ENCODE measurements at places on chromosomes 2 and 18. TPM values are rescaled to one million over a fixed set of nuclear protein-coding genes. Genes with fewer than 3 reads are reported as not detected.

RGPD3 gene
- 0.38 TPM for total RNA-seq

FEV gene
- not detected for total RNA-seq

REG3G gene
- total RNA-seq: not detected

RAX gene
- total RNA-seq: not detected

ZNF804A gene
- 0.33 TPM for total RNA-seq

FECH gene
- 34.2 TPM for total RNA-seq

SGPP2 gene
- total RNA-seq: not detected

PSD4 gene
- 0.65 TPM for total RNA-seq

STARD6 gene
- 0.33 TPM for total RNA-seq

KIAA2012 gene
- total RNA-seq: not detected

AQP12B gene
- not detected for total RNA-seq

CYTIP gene
- not detected for total RNA-seq

CEP192 gene
- 21.6 TPM for total RNA-seq

KCNG2 gene
- not detected for total RNA-seq

TMEM200C gene
- total RNA-seq: not detected

MYO5B gene
- 0.65 TPM for total RNA-seq

GBX2 gene
- total RNA-seq: 2.6 TPM

ZNF516 gene
- 14.8 TPM for total RNA-seq

NABP1 gene
- total RNA-seq: 55.4 TPM

ZNF385B gene
- total RNA-seq: not detected

RFX8 gene
- total RNA-seq: 0.57 TPM

EFHD1 gene
- total RNA-seq: under 0.01 TPM

PNPT1 gene
- 24.5 TPM for total RNA-seq

MDH1 gene
- 88.4 TPM for total RNA-seq

CFC1 gene
- not detected for total RNA-seq

GPR35 gene
- 0.33 TPM for total RNA-seq

CNTNAP5 gene
- total RNA-seq: not detected

KCNIP3 gene
- total RNA-seq: 0.48 TPM

CRYGD gene
- total RNA-seq: not detected

ANKRD30B gene
- not detected for total RNA-seq

GCC2 gene
- 24.8 TPM for total RNA-seq

DCDC2C gene
- not detected for total RNA-seq

VWA3B gene
- not detected for total RNA-seq

TMEM18 gene
- total RNA-seq: 12.1 TPM

REG1B gene
- total RNA-seq: not detected

NYAP2 gene
- total RNA-seq: not detected

UGT1A4 gene
- not detected for total RNA-seq

ZNF396 gene
- 0.29 TPM for total RNA-seq

LONRF2 gene
- total RNA-seq: not detected

CXCR1 gene
- total RNA-seq: not detected

PEX13 gene
- 38.2 TPM for total RNA-seq

NMUR1 gene
- total RNA-seq: not detected

LRRTM4 gene
- total RNA-seq: not detected

Data from vein endothelial cell (primary cell).